D341Med (cell line): ENCODE measurements at places on chromosomes 1 and 21.

- DNase-seq: peak; percentile 58
Measured at GRCh38 chr1:201648907-201649721, 110.2 kb downstream of the NAV1 start.

DNA sequence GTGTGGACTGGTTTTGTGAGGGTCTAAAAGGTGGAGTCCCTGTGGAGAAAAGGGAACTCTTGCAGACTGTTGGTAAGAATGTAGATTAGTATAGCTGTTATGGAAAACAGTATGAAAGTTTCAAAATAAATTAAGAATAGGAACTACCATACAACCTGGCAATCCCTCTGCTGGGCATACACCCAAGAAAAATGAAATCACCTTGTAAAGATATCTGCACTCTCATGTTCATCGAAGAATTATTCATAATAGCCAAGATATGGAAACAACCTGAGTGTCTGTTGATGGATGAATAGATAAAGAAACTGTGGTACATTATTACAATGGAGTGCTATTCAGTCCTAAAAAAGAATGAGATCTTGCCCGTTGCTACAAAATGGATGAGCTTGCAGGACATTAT, 109.6 kb downstream of the TBX19 start:
- no peak for DNase-seq

- DNase-seq: no peak
Measured at GRCh38 chr1:73100216-73100615, 817.9 kb upstream of the NEGR1 start.

GRCh38 chr1:2526824-2527555, 594 bp upstream of the PANK4 start:
- no peak for DNase-seq

- peak; percentile 80 for DNase-seq
Measured at GRCh38 chr1:151251656-151252470, 2.7 kb upstream of the PSMD4 start.

- DNase-seq: no peak
Measured at GRCh38 chr21:42120101-42120902, 49.2 kb downstream of the UMODL1 start.

- no peak for DNase-seq
Measured at GRCh38 chr1:94562519-94563260, 21.1 kb upstream of the F3 start.

GRCh38 chr1:206898089-206898914, 1.1 kb downstream of the IL24 start:
- DNase-seq: no peak

DNA sequence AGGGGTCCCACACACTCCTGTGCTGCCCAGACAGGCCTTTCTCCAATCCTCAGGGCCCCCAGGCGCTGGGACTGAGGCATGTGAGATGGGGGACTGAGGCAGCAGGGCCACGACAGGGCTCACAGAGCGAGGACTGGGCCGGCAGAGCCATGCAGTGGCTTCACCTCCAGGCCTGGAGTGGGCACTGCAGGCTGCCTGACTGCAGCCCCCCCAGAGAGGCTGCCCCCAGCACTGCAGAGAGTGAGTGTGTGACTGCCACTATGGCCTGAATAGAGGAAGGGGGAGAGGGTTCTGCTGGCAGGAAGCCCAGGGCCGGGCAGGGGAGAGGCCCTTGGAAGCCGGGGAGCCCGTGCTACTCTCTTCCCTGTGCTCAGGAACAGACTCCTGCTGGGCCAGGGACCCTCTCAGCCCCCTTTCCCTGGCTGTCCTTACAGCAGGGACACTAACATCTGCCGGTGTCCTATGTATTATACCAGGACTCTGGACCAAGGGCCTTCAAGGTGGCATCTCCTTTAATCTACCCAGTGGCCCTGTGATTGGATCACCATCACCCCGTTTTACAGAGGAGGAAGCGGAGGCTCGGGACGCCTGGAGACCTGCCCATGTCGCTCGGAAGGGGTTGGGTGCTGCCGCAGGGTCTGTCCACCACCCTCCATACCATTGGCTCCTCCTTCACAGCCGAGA, 20.2 kb upstream of the PLEKHG5 start:
- DNase-seq: no peak

DNA sequence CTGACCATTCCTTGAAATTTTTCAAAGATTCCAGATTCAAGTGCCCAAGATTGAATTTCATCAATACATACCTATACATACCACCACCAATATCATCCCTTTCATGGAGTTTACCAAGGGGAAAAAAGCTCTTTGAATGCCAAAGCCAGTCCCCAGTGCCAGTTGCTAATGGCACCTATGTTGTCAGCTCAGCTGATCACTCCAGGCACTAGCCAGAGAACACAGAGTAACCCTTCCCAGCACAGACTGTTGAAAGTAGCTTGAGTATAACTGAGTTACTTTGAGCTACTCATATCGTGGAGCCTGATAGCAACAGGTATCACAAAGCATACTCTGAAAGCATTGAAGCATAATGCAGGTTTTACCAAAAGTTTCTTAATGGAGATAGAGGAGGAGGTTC, 133.9 kb upstream of the NFIA start:
- no peak for DNase-seq

- DNase-seq: no peak
Measured at GRCh38 chr21:20639026-20639425, 359.2 kb upstream of the NCAM2 start.

- DNase-seq: peak; percentile 47
Measured at GRCh38 chr1:221174330-221174993, 295.2 kb downstream of the HLX start.

GRCh38 chr1:2392686-2393085, 1.0 kb downstream of the RER1 start:
- no peak for DNase-seq

GRCh38 chr1:19925342-19926070, 2.1 kb upstream of the PLA2G2E start:
- DNase-seq: no peak

- DNase-seq: no peak
Measured at GRCh38 chr1:232066521-232066920, 439.9 kb downstream of the DISC1 start.
